ENCODE measurements at places on chromosomes 7 and 10.

DNA sequence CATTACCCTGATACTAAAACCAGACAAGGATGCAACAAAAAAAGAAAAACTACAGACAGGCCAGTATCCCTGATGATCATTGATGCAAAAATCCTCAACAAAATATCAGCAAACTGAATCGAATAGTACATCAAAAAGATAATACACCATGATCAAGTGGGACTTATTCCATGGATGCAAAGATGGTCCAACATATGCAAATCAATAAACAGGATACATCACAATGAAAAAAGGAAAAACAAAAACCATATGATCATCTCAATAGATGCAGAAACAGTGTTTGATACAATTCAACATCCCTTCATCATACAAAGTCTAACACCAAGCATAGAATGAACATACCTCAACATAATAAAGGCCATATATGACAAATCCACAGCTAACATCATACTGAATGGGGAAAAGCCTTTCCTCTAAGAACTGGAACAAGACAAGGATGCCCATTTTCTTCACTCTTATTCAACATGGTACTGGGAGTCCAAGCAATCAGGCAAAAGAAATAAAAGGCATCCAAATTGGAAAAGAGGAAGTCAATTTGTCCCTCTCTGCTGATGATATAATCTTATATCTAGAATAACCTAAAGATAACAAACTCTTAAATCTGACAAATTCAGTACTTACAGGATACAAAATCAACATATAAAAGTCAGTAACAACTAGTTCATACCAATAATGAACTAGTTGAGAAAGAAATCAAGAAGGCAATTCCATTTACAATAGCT is 48.8 kb upstream of the ASAH2 start:
- DNase-seq, result no peak

- no peak for DNase-seq
Observed at GRCh38 chr7:33762151-33762910, 143.0 kb upstream of the BMPER start.

DNA sequence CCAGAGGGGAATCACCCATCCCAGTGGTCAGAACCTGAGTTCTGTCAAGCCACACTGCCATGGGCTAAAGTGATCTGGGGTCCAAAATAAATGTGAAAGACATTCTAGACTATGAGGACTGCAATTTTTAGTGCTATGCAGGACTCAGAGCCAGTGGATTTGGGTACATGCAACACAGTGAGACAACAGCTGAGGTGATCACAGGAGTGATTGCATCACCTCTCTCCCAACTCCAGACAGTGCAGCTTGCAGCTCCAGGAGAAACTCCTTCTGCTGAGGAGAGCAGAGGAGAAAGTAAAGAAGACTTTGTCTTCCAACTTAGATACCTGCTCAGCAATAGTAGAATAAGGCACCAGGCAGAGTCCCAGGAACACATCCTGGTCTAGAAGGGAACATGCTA is 682.0 kb upstream of the POT1 start:
- no peak for DNase-seq

- DNase-seq, result peak; percentile 67
Observed at GRCh38 chr10:11742009-11742778, at the start of gene ECHDC3. ECHDC3 (plus strand) TSS chr10:11742382; CDS start chr10:11742577, 195 bp downstream.

GRCh38 chr10:33248638-33249037 is 85.8 kb downstream of the NRP1 start:
- DNase-seq, result no peak

Data from ureter (tissue), 1 donor.